A673 (cell line): ENCODE measurements at places on chromosomes 3 and 15.

- no peak for DNase-seq
Observed at GRCh38 chr3:107798381-107798780, 275.6 kb downstream of the BBX start.

DNA sequence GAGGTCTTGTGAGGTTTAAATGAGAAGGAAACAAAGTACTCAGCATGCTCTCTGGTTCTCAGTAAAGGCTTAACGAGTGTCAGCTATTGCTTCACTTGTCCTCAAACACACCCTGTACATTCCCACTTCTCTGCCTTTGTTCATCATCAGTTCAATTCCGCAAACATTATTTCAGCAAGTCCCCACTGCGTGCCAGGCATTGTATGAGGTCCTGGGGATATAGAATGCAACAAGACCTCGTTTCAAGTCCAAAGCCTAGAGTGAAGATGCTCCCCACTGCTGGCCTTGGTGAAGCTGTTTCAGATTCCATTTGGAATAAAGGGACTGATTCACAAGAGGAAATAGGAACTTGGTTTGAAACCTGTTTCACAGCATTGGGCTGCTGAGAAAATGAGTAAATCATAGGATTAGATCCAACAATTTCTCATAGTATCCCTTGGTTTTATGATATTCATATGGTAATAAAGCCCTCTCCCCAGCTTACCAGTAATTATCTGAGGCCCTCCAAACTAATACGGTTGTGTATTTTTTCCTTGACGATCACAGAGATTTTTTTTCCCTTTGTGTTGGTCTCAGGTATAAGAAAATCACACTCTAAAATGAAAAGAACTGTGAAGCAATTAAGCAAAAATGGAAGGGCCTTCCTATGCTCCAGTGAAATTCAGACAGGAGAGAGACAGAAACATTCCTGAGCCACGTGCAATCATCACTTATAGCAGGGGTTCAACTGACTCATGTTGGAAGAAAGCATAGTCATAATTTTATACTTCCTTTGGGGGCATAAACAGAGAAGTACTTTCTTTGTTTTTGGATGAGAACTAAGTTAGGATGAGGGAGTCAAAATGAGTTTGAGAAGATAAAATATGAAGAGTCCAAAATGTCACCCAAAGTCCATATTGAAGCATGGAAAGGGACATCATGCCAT, 258.6 kb downstream of the RORA start:
- no peak for DNase-seq

GRCh38 chr3:30768703-30769550, 125.5 kb downstream of the GADL1 start:
- peak; percentile 80 for DNase-seq

DNA sequence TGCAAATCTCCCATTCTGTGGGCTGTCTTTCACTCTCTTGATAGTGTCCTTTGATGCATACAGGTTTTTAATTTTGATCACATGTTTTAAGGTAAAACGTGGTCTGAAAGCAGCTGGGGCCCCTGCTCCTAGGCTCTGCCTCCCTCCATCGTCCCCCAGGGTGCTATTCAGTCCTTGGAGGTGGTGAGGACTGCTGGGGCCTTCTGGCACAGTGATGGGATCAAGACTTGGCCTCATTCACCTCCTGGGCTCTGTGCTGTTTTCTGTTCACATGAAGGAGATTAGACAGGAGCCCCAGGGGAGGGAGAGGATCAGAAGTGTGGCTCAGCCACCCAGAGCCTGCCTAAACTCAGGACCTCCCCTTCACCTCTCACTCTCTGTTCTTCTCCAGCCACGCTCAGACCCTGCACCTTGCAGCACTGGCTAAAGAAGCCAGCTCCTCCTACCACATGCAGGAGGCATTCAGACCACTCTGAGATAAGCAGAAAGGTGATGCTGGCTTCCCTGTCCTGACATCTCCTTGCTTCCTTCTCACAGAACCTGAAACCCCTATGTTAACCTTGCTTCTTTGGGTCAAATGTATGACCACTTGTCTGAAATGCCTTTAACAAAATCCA, 43.9 kb downstream of the PAQR5 start:
- no peak for DNase-seq

- DNase-seq: no peak
Observed at GRCh38 chr3:197961582-197961945, 1.5 kb downstream of the LMLN start.

- DNase-seq: no peak
Observed at GRCh38 chr3:62771331-62772072, 103.7 kb downstream of the CADPS start.

- no peak for DNase-seq
Observed at GRCh38 chr3:97670952-97671351, 93.6 kb upstream of the ARL6 start.

GRCh38 chr3:168625477-168625876, 529.8 kb upstream of the GOLIM4 start:
- DNase-seq: no peak

DNA sequence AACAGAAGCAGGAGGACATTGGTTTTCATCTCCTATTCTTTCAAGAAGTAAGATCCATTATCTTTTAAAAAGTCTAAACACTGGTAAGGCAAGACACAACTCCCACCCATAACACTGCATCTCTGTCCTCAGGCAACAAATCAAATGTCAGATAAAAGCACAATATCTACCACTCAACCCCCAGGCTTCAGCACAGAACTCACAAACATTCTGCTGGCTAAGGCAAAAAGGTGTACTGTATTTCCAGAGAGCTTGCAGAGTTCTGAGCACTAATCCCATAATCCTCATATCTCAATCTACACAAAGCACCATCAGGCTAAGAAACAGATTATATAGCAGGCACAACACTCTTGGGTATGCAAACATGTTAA, 20.9 kb downstream of the RAF1 start:
- DNase-seq: no peak

- DNase-seq: peak; percentile 29
Observed at GRCh38 chr3:100073714-100074307, 40.5 kb downstream of the FILIP1L start.

- DNase-seq: no peak
Observed at GRCh38 chr3:53168175-53168923, 7.3 kb downstream of the PRKCD start.

DNA sequence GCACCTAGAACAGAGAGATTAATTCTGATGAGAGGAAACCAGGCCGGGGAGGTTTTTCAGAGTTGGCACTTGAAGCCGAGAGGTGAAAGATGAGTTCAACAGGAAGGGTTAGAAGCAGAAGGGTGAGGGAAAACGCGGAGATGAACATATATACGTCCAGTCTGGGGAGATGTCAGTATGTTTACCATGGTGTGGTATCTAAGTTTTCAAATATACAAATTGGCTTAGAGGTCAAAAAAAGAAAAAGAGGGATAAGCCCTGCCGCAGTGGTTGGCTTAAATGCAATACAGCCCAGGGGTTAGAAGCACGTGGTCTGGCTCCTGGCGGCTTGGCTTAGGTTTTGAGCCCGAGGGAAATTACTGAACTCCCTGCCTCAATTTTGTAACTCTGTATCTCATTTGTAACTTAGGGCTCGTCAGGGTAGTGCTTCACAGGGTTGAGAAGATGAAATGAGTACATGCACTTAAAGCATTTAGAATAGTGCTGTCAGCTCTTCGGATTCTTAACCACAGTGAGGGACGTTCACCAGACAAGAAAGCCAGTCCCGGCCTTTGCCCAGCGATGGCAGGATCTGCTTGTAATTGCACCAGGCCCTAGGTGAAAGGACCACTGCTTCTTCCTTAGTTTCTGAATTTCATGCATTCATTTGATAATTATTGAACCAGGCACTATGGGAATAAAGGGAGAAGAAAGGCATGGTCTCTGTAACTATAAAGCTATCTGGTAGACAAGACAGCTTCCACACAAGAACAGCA, 6.4 kb downstream of the HES1 start:
- no peak for DNase-seq

DNA sequence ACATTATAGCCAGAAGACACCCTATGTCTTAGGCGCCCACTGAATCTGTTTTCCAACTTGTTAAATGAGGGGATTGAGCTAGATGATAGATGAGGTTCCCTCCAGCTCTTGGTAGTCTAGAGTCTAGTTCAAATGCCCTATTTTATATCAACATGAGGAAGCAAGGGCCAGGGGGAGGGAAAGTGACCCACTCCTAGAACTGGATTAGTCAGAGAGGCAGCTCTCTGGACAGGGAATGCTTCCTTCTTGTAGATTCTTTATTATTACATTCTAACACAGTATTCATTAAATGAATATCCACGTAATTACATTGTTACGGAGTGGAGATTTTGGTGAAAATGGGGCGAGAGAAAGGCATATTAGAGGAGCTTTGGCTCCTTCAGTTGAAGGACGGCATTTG, 89.5 kb downstream of the RAD18 start:
- no peak for DNase-seq

DNA sequence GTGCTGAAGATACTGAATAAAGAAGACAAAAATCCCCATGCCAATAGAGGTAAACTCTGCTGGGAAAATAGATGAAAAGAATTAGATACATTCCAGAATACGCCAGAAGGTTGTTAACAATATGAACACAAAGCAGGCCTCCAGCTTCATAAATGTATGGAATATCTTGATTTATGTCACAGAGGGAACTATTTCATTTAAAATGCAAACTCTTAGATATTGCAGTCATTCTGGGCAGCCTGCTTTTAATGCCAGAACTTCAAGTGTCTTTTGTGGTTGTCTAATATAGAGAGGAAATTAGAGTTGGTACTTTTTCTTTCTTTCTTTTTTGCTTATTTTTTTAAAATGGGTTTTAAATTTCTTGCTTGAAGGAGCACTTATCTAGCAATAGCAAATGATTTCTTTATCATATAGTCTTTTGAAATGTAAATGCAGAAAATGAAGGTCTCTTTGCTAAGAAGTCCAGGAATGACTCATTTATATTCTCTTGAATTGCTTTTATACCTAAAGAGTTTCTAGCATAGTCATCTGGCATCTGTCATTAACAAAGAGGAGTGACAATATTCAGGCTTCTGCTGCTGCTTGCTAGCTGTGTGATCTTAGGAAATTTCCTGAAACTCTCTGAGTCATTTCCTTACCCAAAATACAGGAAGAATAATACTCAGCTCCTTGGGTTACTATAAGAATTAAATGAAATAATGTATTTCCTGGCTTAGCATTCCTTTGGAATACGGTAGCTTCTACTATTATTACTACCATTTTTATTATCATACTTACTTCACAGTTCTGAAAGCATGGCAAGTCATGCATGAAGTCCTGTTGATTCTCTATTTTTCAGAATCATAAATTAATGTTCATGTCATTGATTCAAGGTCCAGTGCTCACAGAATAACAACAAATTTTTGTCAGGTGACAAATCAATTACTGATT, 527.6 kb downstream of the DIPK2A start:
- DNase-seq: peak; percentile 94

DNA sequence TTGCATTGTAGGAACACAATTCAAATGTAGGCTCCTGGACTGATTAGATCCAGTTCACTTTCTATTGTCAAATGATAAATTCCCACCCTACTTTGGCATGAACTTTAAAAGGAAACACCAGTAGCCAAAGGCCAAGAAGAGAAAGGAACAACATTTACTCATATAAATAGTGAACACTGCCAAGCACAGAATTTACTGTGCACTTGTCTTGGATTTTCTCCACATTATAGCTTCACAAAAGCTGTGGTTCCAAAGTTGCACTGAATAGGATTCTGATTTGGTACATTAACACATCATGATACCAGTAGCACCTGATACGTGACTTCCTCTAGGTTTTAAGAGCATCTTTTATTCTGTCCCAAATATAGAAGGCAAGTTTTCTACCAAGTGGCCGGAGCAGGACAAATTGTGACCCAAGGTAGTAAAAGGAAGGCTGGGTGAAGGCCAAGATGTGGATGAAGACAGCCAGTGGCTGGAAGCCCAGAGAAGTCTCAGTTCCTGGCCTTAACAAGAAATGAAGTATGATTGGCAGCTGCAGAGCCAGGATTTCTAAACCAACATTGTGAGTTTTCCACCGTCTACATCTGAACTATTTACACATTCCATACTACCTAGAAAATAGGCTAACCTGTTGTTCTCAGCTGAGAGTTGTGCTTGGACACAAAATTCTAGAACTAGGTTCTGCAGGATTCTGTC, 206.7 kb downstream of the THRB start:
- DNase-seq: no peak

DNA sequence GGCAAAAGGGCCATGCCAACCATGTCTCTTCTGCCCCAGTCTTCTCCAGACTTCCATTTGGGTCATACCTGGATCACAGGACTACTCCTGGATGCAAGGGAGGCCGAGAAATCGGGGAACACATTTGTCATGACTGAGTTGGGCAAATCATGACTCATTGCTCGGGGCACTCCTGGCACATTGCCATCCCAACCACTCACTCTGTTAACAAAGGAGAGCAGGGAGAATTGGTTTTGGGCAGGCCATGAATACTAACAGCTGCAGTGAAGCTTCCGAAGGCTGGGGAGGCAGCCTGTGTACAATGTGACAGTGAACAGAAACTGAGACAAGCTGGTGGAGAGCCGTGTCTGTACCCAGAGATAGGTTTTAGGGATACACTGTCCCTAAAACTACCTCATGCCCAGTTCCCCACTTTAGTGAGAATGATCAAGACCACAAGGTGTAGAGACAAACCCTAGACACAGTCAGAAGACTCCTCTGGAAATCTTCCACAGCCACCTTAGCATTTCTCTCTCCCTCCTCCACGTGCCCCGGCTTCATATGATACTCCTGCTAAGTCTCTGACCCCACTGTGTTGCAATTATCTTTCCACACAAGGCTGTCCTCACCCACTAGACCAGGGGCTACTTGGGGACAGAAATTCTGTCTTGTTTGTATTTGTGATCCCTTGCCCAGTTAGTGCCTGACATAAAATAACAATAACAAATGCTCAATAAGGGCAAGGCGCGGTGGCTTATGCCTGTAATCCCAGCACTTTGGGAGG, 10.5 kb upstream of the BUB1B start:
- peak; percentile 71 for DNase-seq

GRCh38 chr15:95371664-95372063, 958.8 kb upstream of the NR2F2 start:
- no peak for DNase-seq

DNA sequence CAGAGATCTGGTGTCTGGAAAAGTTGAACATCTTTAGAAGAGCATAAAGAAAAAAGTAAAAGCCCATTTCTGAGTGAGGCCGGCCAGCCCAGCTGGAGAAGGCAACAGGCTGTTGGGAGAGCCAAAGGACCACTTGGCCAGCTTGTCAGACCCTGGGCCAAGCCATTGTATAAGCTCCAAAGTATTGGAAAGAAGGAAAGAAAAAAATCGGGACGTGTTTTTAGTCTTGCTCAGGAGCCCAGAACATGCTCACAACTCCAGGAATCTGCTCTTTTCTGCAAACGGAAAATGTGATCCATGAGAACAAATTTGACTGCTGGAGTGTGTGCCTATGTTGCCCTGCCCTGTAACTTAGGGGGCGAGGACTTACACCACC, 10.4 kb upstream of the CLPX start:
- no peak for DNase-seq
